ENCODE measurements at places on chromosomes 1 and 21.

GRCh38 chr1:201264072-201264471, 19.2 kb upstream of the PKP1 start:
- DNase-seq = no peak

- DNase-seq = no peak
Measured at GRCh38 chr1:219020846-219021245, 152.8 kb upstream of the LYPLAL1 start.

GRCh38 chr1:168387781-168388760, 107.4 kb downstream of the TBX19 start:
- no peak for DNase-seq

DNA sequence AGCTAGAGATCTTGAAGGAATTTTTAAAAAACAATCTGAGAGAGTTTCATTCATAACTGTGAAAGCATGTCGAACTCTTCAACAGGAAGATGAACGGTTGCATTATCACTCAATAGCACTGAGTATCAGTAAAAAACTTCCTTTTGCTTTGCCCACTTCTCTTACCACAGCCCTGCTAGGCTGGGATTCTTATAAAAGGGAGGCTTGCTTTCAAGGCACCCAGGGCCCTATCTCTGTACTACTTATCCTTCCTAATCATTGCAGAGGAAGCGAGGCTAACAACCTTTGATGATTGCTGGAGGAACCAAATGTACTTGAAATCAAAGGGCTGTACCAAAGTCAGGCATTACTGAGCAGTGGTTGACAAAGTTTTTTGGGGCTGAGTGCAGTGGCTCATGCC, 71.2 kb downstream of the SNRPE start:
- no peak for DNase-seq

GRCh38 chr1:183372586-183373230, 45.5 kb downstream of the NMNAT2 start:
- DNase-seq = no peak

GRCh38 chr1:206557636-206558473, 50.5 kb downstream of the RASSF5 start:
- DNase-seq = no peak
